H7 (cell line): ENCODE measurements at places on chromosomes 13 and 19. TPM values are rescaled to one million over a fixed set of nuclear protein-coding genes. Genes with fewer than 3 reads are reported as not detected.

The LGALS7B gene
- not detected in 2 replicates for total RNA-seq

The LRRC8E gene
- 1.6 and 4.0 TPM in 2 replicates for total RNA-seq

- no peak for DNase-seq
Observed at GRCh38 chr19:3100331-3100730, 6.2 kb downstream of the GNA11 start.

DNA sequence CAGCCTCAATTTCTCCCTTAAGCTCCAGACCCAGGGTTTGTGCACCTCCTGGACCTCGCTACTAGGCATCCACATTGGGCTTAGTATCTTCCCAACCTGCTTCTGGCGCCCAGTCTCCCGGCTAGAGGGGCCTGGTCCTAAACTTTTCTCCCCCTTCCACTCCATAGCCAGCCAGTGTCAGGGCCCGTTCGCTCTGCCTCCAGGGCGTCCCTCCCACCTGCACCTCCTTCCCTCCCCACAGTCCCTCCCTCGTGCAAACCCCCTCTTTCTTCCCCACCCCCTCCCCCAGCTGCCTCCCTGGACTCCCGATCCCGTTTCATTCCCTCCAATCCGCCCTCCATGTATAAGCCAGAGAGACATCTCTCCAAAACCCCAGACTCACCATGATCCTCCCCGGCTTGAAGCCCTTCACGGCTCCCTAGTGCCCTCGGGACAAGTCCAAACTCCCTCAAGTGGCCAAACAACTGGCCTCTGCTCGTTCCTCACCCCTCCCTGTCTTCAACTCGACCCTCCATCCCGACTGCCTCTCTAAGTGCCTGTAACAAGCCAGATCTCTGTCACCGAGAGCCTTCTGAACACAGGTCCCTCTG is 997 bp upstream of the SAMD4B start:
- peak; percentile 77 for DNase-seq

DNA sequence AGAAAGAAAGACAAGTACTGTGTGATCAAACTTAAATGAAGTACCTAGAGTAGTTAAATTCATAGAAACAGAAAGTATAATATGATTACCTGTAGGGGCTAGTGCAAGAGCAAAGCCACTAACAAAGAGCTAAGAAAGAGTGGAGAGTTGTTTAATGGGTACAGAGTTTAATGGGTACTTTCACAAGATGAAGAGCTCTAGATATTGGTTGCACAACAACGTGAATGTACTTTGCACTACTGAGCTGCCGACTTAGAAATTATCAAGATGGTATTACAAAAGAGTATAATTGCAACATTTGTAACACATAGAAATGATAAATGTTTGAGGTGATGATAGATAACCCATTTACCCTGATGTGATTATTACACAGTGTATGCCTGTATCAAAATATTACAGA is 140.3 kb upstream of the GPC6 start:
- no peak for DNase-seq

DNA sequence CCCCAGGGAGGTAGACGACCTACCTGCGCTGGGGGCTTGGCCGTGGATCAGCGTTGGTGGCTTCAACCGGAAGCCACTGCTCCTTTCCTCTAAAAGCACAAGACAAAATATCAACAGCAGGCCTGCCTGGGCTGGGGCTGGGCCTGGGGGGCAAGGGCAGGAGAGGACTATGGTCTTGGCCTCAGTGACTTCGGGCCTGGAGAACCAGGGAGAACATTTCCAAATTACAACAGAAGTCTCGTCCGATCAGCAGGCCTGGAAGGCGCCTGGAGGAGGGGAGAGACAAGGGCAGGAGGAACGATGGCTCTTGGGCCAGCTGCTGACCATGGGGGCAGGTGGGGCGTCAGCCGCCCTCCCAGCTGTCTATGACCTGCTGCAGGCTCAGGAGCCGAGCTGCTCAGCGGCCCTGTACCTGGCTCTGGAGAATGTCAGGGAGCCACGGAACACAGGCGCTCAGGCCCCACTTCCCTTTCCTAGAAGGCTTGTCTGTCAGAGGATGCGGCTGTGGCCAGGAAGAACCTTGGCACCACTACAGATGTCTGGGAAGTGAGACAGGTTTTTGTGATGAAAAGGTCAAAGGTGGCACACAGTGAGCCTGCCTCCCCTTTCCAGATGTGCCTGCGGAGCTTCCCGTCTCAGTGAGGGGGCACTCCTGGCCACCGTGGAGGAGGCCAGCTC is 19.5 kb downstream of the CAPS start:
- DNase-seq, result no peak

DNA sequence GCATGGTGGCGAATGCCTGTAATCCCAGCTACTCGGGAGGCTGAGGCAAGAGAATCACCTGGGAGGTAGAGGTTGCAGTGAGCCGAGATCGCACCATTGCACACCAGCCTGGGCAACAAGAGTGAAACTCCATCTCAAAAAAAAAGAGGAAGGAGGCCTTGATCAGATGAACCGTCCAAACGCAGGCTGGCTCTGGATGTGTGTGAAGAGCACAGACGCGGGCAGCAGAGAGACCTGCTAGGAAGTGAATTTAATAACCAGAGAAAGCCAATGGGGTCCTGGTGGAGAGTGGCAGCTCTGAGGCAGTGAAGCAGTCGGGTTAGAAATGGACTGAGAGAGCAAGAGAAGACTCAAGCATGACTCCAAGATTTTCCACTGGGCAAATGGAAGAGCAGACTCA is 136.5 kb downstream of the RNF17 start:
- DNase-seq, result no peak

GRCh38 chr19:31068268-31068667 is 281.0 kb downstream of the TSHZ3 start:
- DNase-seq, result no peak

DNA sequence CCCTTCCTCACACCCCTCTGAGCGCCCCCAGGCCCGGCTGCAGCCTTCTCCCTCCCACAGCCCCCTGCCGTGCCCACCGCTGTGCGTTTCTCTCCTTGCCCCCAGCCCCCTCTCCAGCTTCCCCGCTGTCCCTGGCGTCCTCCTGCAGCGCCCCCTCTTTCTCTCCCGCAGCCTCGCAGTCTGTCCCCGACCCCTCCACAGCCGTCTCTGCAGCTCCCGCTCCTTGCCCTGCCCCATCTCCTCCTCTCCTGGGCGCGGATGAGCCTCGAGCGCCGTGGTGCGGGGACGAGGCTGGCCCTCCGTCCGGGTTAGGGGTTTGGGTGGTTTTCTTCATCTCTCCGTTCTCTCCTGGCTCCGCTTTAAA is 1.1 kb downstream of the KMT5C start:
- DNase-seq, result no peak

The HAUS5 gene
- total RNA-seq, result 25.6 and 27.4 TPM in 2 replicates

The AP2A1 gene
- total RNA-seq, result 208 and 249 TPM in 2 replicates

DNA sequence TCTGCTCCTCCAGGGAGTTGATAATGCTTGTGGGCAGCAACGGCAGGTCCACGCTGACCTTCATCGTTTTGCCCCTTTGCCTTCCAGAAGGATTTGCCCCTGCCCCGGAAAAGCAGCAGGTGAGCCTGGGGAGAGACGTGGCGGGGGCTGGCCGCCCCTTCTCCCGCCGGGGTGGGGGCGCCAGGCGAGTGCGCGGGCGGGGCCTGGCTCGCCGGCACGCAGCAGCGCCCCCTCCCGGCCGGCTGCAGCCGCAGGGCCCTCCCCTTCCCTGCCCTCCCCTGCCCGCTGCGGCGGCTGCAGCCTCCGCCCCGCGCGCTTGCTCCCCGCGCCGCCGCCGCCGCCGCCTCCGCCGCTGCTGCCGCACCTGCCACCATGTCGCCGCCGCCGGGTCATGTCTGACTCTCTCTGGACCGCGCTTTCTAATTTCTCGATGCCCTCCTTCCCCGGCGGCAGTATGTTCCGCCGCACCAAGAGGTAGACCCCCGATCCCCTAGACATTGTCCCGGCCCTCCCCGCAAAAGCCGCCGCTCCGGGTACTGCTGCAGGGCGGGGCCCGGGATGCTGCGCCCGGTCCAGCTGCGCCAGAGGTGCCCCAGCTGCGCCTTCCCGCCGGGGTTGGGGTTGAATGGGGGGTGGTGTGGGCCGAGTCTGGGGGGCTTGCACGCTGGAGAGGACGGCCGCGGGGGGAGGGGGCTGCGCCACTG is at the start of gene MAST1:
Gene MAST1, plus strand, starts transcription at position 334 of the 704 bp plus-strand sequence. Its CDS starts 58 bp downstream, at position 392.
- DNase-seq, result peak; percentile 97

GRCh38 chr13:53747825-53748224 is 719.2 kb downstream of the OLFM4 start:
- no peak for DNase-seq

- DNase-seq, result no peak
Observed at GRCh38 chr19:16136185-16136999, 7.1 kb upstream of the HSH2D start.

The CCDC8 gene
- total RNA-seq, result 39.6 and 44.3 TPM in 2 replicates

DNA sequence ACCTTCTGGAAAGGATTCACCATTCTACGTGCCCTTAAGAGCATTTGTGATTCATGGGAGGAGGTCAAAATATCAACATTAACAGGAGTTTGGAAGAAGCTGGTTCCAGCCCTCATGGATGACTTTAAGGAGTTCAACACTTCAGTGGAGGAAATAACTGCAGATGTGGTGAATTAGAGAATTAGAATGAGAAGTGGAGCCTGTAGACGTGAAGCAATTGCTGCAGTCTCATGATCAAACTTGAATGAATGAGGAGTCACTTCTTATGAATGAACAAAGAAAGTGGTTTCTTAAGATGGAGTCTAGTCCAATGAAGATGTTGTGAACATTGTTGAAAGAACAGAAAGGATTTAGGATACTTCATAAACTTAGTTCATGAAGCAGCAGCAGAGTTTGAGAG is 129.1 kb downstream of the TNFRSF19 start:
- no peak for DNase-seq

The PCDH17 gene
- total RNA-seq, result 0.22 and 0.24 TPM in 2 replicates

GRCh38 chr19:44777715-44778347 is at the start of gene CBLC:
Gene CBLC (plus strand): TSS chr19:44777890. CDS start chr19:44777932, 42 bp downstream.
- DNase-seq, result peak; percentile 99

The ZNF724 gene
- total RNA-seq, result 34.8 and 46.8 TPM in 2 replicates

DNA sequence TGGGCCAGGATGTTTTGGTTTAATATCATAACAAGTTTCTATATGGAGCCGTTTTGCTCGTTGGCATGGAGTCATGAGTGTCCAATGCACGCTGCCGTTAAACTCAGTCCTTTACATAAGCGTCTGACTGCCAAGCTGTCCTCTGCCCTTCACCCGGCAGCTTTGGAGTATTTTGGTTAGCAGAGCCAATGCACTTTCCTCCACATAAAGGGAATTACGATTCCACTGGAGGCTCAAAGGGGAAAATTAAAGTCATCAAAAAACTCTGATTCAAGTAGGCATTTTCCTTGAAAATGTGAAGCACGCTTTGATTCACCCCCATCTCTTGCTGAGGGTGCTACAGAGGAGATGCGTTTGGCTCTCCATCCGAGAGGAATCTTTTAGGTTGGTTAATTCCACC is 144.4 kb upstream of the ARGLU1 start:
- DNase-seq, result no peak

DNA sequence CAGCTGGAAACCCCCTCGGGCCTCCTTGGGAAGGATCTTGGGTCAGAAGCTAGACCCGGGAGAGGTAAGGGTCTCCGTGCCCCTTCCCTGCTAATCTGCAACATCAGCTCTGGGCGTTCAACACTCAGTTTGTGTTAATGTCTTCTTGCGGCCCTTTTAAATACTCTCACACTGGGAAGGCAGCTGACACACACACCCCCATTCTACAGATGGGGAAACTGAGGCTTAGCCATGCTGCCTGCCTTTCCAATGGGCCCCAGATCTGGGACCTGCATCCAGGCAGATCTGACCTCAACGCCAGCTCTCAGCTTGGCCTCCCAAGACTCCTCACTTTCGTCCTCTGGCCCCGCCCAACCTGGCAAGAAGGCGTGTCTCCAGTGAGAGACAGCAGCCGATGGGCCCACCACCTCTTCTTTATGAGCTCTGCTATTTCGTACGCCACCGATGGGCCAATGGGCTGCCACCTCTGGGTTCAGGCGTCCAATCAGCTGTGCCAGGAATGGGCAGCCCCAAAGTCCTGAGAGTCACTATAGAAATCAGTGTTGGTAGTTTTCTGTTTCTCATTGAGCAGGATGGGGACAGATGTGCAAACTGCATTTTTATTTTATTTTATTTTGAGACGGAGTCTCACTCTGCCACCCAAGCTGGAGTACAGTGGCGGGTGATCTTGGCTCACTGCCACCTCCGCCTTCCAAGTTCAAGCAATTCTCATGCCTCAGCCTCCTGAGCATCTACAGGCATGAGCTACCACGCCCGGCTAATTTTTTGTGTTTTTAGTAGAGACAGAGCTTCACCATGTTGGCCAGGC is 43.8 kb downstream of the DNM2 start:
- peak; percentile 66 for DNase-seq

The CGB2 gene
- 1.4 TPM in 1 of 2 replicates, not detected in the other for total RNA-seq

- no peak for DNase-seq
Observed at GRCh38 chr19:24069905-24070657, 16.9 kb upstream of the ZNF254 start.

DNA sequence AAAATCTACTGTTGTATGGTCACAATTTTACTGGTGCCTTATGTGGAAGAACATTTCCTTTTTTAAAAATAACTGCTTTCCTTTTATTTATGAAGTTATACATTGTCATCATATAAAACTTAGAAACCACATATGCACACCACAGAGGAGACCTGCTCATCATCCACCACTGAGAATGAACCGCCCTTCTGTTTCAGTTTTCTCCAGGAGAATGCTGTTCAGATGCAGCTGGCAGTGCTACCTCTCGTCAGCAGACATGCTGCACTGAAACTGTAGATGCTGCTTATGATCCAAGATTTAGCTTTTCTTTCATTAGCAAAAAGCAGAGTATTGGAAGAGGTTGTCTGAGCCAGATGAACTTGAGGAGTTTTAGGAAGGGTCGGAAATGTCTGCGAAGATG is 10.1 kb downstream of the SLC25A15 start:
- no peak for DNase-seq

DNA sequence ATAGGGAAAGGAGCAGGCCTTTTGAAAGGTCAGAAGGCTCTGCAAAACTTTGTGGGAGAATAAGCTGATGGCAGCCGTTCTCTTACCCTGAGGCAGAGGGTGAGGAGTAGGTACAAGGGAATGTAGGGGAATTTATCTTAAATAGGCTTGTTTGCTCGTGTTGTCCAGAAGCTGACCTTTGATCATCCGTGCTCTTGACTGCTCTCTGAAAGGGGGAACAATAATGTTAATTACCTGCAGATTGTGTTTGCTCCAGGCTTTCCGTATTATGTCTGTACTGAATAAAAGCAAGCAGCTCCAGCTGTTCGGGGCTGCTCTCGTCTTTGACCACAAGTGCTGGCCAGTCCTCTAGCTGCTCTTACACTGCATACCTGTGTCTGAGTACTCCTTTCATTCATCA is 116.3 kb downstream of the ZNF429 start:
- DNase-seq, result no peak

- DNase-seq, result no peak
Observed at GRCh38 chr19:47663435-47663910, 49.7 kb upstream of the EHD2 start.

DNA sequence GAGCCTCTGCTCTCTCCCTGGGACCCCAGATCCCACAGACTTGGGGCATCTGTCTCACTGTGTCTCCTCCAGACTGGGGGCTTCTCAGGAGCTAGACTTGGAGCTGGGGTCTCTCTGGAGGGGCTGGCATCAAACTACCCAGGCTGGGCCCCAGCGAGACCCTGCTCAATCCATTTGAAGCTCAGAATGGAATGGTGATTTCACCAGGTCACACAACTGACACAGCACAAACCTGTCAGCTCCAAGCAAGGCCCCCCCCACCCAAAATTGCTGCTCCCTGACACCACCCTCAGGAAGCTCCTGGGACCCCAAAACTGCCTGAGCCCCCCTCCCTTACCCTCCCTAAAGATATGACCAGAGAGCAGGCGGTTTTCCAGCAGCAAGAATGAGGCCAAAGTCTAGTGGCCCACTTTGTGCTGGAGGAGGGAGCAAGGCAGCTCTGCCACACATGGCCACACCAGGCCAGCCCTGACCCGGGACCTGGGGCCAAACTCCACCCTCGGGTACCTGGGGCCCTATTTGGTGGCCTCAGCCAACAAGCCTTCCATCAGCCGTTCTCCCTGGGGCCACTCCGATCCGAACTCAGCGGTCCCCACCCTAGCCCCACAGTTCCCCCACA is 2.4 kb downstream of the NR2F6 start:
- DNase-seq, result peak; percentile 70

The LYPD5 gene
- 0.21 and 1.8 TPM in 2 replicates for total RNA-seq
